Endodermal cell (in vitro differentiated cells): ENCODE measurements at places on chromosomes 6 and 20.

- no peak overlapping the region for H3K27ac ChIP-seq
- no peak for DNase-seq
- H3K4me3 ChIP-seq = no peak overlapping the region
- H3K36me3 ChIP-seq = no peaks in the 10 kb centered on the region
- no peaks in the 10 kb centered on the region for H3K4me1 ChIP-seq
These were observed 70.0 kb downstream of the FAM50B start for GRCh38 chr6:3919130-3919628.

DNA sequence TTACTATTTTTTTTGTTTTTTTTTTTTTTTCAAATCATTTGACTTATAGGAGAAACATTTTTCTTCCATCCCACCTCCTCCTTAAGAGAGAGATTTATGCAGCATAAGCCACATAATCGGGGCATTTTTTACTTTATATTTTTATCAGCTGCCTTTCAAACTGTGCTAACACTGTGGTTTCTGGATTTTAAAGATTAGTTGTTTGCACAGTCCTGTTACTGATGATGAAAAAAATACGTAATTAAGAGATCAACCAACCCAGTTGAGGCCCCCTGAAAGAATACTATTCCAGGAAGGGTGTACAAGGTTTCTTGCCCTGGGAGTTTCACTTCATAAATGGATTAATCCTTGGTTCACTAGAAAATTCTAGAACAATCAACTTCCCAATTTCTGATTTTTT is 68.3 kb downstream of the MMS22L start:
- no peaks in the 10 kb centered on the region for H3K27me3 ChIP-seq
- no peaks in the 10 kb centered on the region for H3K4me1 ChIP-seq
- H3K27ac ChIP-seq = no peak overlapping the region
- H3K4me3 ChIP-seq = no peak overlapping the region

DNA sequence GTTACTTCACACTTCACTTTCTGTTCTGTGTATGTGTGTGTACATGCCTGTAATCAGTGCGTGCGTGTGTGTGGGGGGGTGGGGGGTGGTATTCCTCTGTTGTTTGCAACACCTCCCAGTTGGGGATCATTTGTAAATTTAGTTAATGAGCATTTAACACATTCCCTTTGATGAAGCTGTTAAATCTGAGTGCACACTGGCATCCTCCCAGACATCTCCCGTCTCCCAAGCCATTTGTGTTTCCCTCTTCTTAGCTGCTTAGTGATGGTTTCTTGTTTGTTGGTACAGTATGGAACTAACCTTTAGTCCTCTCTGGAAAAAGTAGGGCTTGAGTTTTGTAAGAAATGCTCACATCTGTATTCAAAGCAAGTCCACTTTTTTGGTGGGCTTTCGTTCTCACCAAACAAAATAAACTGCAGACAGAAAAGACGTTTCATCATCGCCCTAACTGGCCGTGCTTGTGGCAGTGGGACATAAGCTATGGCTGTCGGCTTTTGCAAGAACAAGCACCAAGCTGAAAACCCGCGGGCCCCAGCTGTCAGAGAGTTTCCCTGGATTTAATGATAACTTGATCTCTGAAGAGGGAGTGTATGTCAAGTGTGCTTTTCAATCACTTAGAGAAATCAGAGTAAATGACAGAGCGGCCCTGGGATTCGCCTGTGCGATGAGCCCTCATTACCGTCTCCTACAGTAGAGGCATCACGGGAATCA is 54.9 kb upstream of the SASH1 start:
- no peaks in the 10 kb centered on the region for H3K36me3 ChIP-seq
- peaks cover 6% of the 10 kb centered on the region for H3K4me1 ChIP-seq
- DNase-seq = no peak

DNA sequence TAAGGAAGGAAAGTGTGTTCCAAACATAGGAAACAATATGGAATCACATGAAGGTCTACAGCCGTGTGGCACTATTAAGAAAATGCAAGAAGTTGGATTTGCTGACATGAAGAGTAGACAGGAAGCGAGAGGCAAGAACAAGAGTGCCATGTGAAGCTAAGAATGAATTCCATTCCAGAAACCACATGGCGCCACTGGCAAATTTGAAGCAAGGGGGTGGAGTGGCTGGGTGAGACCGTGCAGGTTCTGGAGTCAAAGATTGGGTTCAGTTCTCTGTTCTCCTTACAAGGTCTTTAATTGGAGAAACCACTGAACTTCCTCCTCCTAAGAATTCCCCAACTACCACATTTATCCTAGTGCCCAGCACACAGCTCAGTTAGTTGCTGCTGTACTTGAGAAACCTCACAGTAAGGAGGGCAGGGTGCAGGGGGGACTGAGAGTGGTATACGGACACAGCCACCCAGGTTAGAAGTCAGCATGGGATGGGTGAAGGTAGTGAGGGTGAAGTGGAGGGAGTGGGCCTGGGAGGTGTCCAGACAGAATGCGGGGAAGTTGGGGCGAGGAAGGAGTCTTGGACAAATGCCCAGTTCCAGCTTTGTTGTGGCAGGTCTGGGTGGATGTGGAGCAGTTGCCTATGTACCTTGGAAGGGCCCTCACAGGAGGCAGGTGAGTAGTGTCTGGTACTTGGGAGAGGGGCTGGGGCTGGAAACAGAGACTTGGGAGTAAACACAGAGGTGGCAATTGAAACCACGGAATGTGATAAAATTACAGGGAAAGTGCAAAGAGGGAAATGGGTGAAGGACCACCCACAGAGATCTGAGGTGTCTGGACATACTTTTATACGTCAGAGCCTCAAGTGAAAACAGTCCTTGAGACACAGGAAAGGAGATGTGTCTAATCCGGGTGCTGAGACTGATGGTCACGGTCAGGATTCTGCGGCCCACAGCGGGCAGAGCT is 14.3 kb downstream of the LYRM4 start:
- H3K27ac ChIP-seq = no peak overlapping the region
- H3K4me3 ChIP-seq = no peak overlapping the region
- peaks cover 16% of the 10 kb centered on the region for H3K4me1 ChIP-seq
- no peaks in the 10 kb centered on the region for H3K27me3 ChIP-seq
- no peak for DNase-seq
- peaks cover 8% of the 10 kb centered on the region for H3K36me3 ChIP-seq

DNA sequence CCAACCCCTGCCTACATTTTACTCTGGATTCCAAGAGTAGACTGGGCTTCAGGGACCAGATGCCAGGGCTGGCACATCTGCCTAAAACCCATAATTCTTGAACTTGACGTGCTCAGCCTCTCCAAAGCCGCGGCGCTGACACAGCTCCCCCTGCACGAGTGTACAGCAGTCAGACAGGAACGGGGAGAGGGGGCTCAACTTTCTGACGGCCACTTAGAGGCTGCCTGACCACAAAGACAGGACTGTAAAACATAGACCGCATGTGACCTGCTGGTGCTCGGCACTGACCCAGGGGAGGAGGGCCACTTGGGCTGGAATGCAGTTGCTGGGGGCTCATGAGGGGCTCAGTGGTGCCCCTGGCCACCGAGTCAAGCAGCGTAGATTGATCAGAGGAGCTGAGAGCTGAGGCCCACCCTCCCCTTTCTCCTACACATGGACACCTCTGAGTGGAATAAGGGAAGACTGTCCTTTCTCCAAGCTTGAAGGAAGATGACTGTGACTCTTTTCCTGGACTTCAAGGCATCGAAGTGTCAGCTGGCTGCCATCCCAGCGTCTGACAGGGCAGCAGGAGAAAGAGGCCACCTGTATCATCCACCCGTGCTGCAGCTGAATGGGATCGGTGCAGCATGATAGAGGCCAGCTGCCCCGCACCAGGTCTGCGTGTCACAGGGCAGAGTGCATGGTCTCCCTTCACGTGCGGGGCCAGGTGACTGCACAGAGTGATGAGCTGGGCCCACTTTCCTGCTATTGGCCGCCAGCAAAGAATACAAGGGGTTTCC is 171.3 kb upstream of the AGPAT4 start:
- H3K27me3 ChIP-seq = no peaks in the 10 kb centered on the region
- peaks cover 3% of the 10 kb centered on the region for H3K4me1 ChIP-seq
- no peak for DNase-seq
- no peak overlapping the region for H3K4me3 ChIP-seq
- no peaks in the 10 kb centered on the region for H3K36me3 ChIP-seq

GRCh38 chr6:72977114-72977513 is 248.2 kb downstream of the KHDC1L start:
- no peak overlapping the region for H3K27ac ChIP-seq
- no peak overlapping the region for H3K4me3 ChIP-seq
- H3K27me3 ChIP-seq = no peaks in the 10 kb centered on the region

- no peaks in the 10 kb centered on the region for H3K4me1 ChIP-seq
- peak; percentile 94 for DNase-seq
- H3K27me3 ChIP-seq = no peaks in the 10 kb centered on the region
- peaks cover 48% of the 10 kb centered on the region for H3K36me3 ChIP-seq
- no peak overlapping the region for H3K27ac ChIP-seq
These were observed 10.7 kb downstream of the TUBB start for GRCh38 chr6:30730601-30731435.

DNA sequence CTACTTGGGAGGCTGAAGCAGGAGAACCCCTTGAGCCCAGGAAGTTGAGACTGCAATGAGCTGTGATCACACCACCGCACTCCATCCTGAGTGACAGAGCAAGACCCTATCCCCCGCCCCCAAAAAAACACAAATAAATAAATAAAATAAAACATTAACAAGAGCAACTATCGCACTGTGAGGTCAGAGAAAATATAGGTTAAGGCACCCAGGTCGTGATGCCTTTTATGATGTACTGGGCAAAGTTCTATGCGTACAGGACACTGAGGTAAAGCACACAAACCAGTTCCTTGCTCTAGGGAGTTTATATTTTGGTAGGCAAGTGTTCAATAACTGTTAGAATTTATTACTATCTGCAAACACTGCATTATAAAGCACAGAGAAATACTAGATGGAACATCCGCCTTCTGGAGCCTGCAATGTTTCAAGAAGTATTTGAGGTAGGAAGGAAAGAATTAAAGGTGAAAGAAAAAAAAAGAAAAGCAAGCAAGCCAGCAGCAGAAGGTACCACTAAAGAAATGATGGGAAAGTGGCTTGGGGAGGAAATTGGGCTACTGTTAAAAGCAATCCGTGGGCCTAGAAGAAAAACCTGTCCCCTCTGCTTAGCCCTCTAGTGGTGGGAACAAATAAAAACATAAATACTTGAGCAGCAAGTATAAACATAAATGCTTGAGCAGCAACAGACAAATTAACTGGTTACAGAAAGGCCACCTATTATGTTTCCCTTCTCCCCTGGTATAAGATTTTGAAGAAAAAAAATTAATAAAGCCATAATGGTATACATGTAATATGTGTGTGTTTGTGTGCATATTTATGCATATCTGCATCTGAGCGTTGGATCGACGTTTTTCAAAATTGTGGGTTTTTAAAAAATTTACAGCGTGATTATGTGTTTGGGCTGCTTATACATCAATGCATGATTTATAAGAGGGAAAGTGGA is 128.0 kb downstream of the PHACTR1 start:
- no peak overlapping the region for H3K4me3 ChIP-seq
- no peak overlapping the region for H3K27ac ChIP-seq
- peaks cover 17% of the 10 kb centered on the region for H3K4me1 ChIP-seq
- no peak for DNase-seq

GRCh38 chr6:112427499-112427898 is 80.4 kb downstream of the RFPL4B start:
- H3K27ac ChIP-seq = no peak overlapping the region
- H3K4me3 ChIP-seq = no peak overlapping the region
- no peak for DNase-seq
- H3K4me1 ChIP-seq = no peaks in the 10 kb centered on the region
- no peaks in the 10 kb centered on the region for H3K27me3 ChIP-seq

GRCh38 chr6:43091436-43091991 is 15.4 kb downstream of the PTK7 start:
- no peaks in the 10 kb centered on the region for H3K27me3 ChIP-seq
- H3K4me3 ChIP-seq = no peak overlapping the region
- DNase-seq = no peak
- H3K4me1 ChIP-seq = peaks cover 18% of the 10 kb centered on the region

DNA sequence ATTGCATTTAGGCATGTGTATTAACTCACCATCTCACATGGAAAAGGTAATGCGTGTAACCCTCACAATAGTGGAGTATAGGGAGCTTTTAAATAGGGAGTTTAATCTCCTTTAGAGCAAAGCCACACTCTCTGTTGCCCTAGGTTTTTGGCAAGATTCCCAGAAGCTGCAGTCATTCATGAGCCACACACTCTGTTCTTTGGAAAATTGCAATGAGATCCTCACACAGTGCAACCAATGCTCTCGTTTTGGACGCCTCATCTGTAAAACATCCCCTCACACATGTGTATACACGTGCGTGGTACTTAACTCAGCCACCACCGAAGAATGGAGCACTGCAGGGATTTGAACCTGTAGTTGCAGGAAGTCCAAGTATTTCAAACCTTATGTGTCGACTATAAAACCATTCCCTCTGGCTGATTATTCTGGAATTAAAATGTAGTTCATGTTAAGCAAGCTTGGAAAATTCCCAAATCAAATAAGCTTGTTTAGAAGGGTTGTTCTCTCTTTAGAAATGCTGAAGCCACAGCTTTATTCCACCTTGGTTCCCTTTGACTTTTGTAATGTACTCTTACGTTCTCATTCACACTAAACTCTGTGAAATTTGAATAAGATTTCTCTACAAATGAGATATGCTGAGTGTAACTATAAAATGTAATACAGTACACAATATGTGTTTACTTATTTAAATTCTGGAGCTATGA is 489.8 kb upstream of the MANEA start:
- no peak for DNase-seq
- no peak overlapping the region for H3K4me3 ChIP-seq
- H3K27ac ChIP-seq = no peak overlapping the region
- H3K4me1 ChIP-seq = no peaks in the 10 kb centered on the region

DNA sequence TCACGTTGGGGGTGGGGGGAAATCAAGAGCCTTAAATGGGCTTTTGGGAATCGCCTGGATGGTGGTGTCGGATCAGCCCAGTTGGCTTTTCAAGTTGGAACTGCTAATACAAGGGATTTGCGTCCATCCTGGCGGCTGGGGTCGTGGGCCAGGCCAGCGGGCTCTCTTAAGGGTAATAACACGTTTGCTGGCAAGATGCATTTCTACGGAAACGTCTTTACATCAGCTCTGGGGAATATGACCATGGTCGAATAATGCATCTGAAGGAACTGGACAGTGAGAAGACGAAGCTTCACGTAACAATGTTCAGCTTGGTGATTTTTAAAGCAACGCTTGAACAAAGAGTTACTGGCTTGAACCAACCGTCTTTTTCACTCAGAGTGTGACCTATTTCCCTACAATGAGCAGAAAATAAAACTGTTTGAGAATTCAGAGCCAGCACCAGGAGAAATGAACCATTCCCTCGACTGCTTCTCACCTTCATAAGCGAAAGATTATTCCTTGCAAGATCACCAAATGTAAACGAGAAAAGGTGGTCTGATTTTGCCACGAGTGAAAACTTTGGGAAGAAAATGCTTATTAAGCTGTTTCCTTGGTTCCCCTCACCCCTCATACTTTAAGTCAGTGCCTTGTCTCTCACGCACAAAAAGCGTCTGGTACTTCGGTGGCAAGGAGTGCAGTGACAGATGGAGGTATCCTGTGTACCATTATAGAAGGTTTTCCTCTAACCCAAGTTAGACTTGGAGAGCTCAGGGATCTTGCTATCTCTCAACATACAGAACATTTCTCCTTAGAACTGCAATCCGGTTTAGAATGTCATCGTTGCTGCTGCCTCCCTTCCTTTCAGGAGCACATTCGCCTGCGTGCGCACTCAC is 1.4 kb upstream of the MARCKS start:
- peaks cover 4% of the 10 kb centered on the region for H3K36me3 ChIP-seq
- peak overlapping the region; percentile 99 for H3K27ac ChIP-seq
- peak; percentile 76 for DNase-seq
- peaks cover 49% of the 10 kb centered on the region for H3K27me3 ChIP-seq
- H3K4me1 ChIP-seq = no peaks in the 10 kb centered on the region
- peak overlapping the region; percentile 99 for H3K4me3 ChIP-seq
